Vagina (tissue), 2 donors: ENCODE measurements at places on chromosomes 4 and X. TPM values are rescaled to one million over a fixed set of nuclear protein-coding genes. Genes with fewer than 3 reads are reported as not detected.

Gene TIGD4
- total RNA-seq: 0.49 TPM

Gene GC
- not detected for total RNA-seq

DNA sequence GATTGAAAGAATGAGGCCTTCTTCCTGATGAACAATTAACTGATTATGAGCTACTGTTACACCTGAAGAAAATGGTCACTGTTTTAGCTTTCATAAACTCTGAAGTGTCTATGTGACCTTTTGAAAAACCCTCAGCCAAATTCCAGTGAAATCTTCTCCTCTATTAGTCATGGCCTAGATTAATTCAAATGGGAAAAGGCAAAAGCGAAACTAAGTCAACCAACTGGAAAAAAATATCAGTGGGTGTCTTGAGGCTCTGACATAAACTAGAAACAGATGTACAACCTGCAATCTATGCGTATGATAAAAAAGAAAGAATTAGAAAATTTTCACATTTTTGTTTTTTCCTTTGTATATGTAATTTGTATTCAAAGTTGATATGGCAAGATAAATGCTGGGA lies 169.4 kb upstream of the BANK1 start:
- no peak for DNase-seq

Gene ZC4H2
- 10.3 TPM for total RNA-seq

Gene LRP2BP
- 0.49 TPM for total RNA-seq

Gene MID2
- total RNA-seq: 25.5 TPM
